ENCODE measurements at places on chromosomes 12 and 14.

GRCh38 chr12:105921872-105922669, 216.7 kb downstream of the NUAK1 start:
- no peak for DNase-seq

DNA sequence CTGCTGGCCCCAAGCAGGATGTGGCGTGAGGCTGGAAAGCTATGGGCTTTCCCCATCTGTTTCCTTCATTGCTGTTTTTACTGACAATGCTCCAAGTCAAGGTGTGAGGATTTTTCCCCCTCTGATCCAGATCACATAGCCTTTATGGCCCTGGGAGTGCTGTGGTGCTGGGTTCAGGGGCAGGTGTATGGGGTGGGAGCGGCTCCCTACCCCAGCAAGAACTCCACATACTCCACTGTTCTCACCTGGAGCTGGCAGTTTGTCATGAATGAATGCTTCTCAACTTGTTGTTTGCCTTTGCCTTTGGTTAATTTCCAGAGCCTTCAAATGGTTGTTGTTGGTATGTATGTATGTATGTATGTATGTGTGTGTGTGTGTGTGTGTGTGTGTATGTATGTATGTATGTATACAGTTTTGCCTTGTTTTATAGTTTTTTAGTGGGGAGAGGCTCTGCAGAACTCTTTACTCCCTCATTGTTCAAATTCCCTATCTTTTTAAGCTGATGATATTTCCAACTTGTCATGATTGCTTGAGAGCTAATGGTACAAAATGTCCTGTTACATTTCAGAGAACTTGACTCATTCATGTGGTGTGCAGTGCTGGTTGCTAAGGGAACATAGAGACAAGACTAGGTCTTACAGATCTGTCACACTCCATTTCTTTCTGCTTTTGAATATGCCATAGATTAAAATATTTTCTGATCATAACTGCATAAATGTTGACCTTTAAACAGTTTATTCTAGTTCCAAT, 36.6 kb upstream of the ASPG start:
- no peak for DNase-seq

DNA sequence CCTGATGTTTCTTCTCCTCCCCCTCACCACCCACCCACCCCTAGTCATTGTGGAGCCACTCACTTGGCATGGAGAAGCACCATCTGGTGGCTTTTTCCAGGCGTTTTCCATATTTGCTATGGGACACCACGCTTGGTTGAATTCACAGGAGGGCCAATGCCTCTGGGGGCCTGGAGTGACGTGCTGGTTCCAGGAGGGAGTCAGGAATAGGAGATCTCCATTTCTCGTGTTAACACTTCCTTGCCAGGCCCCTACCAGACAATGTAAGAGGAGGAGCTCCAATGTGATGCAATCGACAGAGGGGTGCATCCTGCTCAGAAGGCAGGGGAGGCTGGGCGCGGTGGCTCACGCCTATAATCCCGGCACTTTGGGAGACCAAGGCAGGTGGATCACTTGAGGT, 21.6 kb upstream of the TESC start:
- DNase-seq, result no peak

DNA sequence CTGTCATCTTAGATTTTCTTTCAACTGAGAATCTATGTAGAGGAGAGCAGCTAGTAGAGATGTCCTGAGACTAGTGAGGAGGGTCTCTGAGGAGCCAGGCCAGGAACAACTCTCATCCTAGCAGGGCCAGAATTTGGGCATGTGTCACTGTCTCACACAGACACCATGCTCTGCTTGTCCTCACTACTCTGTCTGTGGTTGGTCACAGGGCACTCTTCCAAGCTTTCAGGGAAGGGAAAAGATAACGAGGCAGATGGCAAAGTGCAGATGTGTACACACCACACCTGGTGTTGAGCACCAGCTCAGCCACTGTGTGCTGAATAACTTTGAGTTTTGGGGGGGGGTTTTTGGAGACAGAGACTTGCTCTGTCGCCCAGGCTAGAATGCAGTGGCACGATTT, 2.5 kb downstream of the SSPN start:
- no peak for DNase-seq

- no peak for DNase-seq
These were observed 509.9 kb downstream of the DIO2 start for GRCh38 chr14:79701371-79701770.

- no peak for DNase-seq
These were observed 180.2 kb upstream of the SYT1 start for GRCh38 chr12:78684419-78684818.

- DNase-seq, result no peak
These were observed 69.0 kb downstream of the DENND5B start for GRCh38 chr12:31521964-31522363.

DNA sequence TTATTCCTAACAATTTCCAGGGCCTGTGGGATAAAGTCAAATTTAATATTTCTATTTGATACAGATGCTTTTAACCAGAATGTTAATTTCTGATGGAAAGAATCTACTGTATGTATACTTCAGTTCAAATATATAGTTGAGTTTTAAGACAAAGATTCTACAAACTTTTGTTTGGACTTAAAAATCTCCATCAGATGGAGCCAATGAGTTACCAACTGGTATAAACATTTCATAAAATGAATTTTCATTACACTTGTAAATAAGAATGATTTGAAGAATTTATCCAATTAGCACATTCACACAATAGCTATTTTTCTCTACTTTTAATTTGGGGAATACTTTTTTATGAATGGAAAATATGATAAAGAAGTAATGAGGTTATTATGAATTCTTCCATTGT, 425.2 kb upstream of the MIS18BP1 start:
- DNase-seq, result no peak

- no peak for DNase-seq
These were observed 12.4 kb downstream of the MTERF2 start for GRCh38 chr12:106974511-106974910.

GRCh38 chr14:70011098-70011497, 131.9 kb downstream of the SMOC1 start:
- no peak for DNase-seq

- DNase-seq, result no peak
These were observed 33.9 kb downstream of the TPH2 start for GRCh38 chr12:71972441-71973074.

GRCh38 chr12:96143827-96144565, 50.2 kb upstream of the ELK3 start:
- DNase-seq, result no peak

DNA sequence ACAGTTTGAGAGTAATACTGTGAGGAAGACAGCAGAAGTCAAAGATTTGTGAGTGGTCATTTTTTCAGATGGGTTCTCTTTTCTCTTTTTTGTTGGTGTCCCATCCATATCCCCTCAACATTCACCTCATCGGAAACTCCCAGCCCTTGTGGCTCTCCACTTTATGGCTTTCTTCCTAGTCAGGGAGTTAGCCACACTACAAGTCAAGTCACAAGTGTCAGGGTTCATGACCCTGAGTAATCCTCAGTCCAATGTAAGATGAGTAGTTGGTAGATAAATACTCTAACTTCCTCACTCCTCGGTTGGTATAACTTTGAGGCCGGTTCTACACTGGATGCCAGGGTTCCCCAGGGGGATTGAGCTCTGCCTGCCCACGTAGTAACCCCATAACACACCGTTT, 41.4 kb downstream of the PTGER2 start:
- DNase-seq, result no peak

GRCh38 chr12:67807814-67808213, 159.3 kb downstream of the DYRK2 start:
- DNase-seq, result no peak

DNA sequence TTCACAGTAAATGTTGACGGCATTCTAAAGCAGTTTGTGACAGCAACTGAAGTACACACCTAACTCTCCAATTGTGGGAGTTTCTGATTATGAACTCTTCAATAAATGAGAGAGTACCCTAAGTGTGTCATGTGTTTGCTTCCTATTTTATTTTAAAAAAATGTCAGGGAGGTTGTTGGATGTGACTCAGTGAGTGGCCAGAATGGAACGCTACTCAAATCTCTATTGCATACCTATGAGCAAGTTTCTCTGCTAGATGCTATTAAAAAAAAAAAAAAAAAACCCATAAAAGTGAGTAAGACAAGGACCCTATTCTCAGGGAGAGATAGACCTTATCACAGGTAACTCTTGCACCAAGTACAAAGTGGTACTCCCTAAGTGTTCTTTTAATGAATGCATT, 256.6 kb downstream of the BTG1 start:
- no peak for DNase-seq

GRCh38 chr14:23115039-23115731, 3.9 kb downstream of the CEBPE start:
- DNase-seq, result no peak

GRCh38 chr12:109605016-109605415, 31.4 kb downstream of the MVK start:
- no peak for DNase-seq

DNA sequence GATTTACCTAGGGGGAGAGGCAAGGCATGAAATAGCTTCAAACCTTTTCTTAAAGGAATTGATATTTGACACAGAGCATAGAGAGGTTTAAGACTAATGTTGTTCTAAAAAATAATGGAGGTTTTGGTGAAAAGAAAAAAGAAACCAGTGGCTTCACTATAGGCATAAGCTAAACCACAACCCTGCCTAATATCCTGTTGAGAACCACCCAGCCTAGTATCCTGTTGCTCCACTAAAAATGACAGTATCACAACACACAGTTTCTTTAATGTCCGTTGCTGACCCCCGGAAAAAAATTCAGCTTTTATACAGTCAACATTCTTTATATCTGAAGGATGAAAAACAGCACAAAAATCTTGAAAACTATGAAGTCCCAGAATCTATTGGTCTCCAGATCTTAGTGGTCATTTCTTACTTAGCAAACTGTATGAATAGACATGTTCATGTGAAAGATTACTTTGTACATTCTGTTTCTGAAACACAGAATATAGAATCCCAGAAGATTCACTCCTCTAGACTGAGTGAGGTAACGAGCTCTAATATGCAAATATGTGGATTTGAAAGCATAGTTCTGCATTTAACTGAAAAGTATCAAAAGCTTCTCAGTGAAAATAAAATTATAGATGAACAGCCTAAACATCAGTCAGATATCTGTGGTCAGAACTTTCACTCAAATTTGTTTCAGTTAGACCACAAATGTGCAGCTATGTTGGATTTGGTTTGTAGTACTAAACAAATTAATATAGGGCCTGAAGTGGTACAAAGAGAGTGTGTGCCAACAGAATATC, 40.5 kb downstream of the GALC start:
- DNase-seq, result no peak

DNA sequence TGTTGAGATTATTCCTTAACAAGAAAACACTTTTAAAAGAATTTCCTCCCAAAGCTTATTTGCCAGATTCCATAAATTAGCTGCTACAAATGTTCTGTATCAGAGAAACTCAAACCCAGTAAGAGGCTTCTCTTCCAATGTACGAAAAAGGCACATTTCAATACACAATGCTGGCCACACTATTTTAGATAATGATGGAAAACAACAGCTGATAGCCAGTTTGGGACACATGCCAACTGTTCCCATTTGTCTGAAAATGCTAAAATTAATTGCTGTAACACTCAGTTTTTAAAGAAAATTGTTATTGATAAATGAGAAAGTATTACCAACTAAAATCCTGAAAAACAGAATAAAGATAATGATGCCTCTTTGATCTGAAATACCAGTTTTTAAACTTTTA, 4.4 kb downstream of the CFL2 start:
- DNase-seq, result no peak

- no peak for DNase-seq
These were observed 413 bp downstream of the LRP6 start for GRCh38 chr12:12266389-12266872.

DNA sequence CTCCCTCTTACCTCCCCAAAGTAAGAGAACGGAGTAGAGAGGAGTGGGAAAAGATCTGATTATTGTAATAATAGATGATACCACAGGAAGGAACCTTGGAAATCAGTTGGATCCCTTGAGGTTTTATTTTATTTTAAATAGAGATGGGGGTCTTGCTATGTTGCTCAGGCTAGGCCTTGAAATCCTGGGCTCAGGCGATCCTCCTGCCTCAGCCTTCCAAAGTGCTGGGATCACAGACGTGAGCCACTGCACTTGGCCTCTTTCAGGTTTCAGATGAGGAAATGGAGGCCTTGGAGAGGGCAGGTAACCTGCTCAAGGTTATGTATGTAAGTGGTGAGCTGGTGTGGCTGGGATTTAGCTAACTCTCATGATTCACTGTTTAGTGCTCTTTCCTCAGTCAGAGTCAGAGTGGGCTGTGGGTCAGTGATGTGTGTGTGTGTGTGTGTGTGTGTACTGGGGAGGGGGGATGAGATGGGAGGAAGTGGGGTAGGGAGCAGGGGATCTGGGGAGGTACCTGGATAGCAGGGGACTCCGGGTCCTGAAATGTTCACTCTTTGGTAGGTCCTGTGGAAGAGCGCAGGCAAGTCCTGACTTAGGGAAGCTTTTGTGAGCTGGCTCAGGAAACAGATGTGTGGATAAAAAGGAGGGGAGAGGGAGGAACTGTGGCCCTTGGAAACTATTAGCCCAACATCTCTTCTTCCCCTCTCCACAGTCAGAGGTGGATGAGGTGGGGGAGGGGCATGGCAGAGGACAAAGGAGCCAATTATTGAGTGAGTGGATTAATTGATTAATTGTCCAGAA, 4.7 kb upstream of the CISTR start:
- no peak for DNase-seq

DNA sequence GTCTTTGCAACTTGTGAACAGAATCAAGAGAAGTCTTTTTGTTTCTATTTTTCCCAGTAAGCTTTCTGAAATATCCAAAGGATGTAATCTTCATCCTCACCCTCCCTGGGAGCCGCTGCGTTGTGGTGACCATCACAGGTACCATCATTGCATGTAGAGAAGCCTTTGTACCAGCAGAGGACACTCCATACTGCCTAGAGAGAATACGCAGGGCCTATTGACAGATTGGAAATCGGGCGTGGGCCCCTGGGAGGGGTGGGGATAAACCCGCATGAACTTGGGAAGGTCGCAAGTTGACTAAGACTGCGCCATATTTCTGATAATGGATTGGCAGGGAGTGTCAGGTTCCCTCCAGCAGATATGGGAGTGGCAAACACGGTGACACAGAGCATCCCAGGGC, 12.7 kb downstream of the KRT1 start:
- DNase-seq, result no peak

- no peak for DNase-seq
These were observed 2.8 kb downstream of the DYRK4 start for GRCh38 chr12:4564818-4565217.

DNA sequence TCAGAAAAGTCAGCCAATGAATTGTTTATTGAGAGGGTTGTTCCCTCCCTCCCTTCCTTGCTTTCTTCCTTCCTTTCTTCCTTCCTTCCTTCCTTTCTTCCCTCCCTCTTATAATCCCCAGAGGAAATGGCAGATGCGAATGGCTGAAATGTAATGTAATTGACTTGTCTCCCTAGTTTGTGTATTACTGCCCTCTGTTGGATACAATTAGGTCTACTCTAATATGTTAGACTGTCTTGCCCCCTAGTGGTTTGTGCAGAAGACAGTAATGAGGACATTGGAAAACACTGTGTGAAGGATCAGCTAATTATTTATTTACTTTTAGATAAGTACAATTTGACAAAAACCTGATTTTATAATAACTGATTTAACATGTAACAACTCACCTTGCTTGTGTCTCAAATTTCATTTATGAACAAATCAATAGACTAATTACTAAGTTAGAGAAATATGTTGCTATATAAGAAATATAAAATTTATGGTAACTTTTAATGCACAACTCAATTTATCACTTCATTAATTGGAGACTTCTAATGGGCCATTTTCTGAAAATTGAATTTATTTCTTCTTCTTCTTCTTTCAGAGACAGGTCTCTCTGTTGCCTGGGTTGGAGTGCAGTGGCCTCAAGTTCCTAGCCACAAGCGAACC, 229.8 kb upstream of the LRIG3 start:
- no peak for DNase-seq
